ENCODE measurements at places on chromosomes 13 and 19.

DNA sequence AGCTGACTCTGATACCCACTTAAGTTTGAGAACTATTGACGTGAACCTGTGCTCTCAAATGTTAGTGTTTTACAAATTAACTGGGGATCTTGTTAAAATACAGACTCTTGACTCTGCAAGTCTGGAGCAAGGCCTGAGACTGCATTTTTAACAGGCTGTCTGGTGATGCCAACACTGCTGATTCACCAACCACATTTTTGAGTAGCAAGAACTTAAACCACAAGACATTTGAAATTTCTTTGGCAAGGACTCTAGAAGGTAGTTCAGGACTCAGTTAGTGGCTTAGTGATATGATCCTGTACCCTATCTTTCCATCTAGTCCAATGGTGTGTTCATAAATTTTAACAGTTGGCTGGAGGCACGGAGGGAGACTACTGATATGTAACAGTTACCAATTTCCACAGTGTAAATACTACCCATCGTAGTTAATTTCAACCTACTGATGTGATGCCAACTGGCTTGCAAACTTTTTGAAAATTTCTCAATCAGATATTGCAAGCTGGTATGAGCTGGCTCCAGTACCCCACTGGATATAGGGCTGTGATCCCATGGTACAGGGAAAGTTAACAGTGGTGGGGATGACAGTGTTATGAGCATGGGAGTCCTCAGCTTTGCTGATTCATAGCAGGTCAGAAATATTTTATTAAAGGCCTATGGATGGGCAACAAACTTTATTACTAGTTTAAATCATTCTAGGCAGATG lies 255.1 kb downstream of the TBC1D4 start:
- DNase-seq = no peak

- DNase-seq = no peak
These were observed 170.5 kb downstream of the TM9SF2 start for GRCh38 chr13:99671746-99672145.

- no peak for DNase-seq
These were observed 37.7 kb downstream of the MYO9B start for GRCh38 chr19:17113127-17113785.

DNA sequence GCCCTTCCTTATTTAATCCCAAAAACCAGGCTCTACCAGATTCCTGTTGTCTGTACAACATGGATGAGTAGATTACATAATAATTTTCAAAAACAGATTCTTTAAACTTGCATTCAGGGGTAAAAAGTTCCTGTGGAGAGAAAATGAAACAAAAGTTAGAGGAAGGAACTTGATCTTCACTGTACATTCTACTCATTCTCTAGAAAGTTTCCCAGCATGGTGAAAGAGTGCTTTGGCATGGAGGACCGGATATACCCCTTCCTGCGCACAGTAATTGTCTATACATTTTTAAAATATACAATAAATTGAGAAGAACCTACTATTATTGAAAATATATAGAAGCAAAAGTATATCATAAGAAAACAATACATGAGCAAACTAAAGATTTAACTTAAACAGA lies 274.2 kb downstream of the ITGBL1 start:
- DNase-seq = no peak

DNA sequence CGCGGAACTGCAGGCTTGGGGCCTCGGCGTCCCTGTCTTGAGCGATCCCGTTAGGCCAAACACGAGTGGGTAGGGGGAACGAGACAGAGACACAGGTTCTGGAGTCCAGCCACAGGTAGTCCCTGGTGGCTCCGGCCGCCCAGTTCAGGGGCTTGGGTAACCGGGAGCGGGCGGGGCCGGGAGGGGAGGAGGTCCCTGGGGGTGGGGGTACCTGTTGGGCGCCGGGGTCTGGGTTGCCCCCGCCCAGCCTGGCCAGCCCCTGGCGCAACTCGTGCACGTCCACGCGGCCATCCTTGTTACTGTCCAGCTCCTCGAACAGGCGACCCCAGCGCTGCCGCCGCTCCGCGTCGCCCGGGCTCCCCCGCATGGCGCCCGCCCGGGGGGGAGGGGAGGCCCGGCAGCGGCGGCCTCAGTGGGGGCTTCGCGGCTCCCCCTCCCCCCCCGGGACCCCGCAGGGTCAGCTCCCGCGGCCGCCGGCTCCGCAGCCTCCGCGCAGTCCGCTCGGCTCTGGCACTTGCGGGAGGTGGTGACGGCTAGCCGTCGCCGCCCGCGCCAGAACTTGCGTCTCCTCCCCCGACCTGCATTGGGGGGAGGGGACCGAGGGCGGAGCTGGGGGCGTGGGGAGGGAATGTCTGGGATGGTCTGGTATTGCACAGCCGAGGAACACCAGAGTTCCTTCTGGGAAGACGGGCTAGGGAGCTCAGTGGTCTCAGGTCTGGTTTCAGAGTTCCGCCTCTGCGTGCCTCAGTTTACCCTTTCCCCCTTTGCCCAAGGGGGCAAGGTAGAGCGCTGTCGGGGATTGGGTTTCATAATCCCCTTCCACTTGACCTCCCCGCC lies at the start of gene SLC25A23:
Gene SLC25A23, minus strand, starts transcription at position 531 of the 837 bp plus-strand sequence. Its CDS starts 164 bp downstream, at position 367.
- peak; percentile 92 for DNase-seq

DNA sequence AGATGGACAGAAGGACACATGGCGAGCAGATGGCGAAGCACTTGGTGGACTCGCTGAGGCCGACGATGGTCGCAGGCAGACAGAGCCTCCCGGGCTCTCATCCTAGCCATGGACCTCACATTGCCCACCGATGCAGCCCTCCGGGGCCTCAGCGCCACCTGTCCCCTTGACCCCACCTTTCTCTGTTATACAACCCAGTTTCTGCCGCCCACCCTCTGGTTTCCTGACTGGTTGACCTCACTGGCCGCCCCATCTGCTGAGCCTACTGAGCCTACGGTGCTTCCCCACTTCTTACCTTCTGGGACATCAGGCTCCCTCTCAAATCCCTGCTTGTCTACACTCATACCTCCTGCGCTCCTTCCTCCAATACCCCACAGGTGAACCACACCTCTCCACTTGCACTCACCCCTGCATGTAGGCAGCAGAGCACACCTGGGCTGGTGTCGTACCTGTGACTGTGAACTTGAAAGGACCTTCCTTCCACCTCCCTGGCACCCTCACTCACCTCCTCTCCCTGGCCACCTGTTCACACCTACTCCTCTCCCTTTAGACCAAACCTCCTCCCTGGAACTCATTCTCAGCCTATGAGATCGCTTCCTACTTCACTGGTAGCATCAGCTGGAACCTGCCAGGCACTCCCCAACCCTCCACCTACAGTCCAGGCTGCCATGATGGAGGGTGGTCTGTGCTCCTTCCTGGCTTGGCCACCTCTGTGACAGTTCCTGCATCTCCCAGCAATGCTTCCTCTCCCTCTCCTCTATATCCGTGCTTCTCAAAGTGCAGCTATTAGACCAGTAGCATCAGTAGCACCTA lies 36.1 kb downstream of the HPN start:
- no peak for DNase-seq

DNA sequence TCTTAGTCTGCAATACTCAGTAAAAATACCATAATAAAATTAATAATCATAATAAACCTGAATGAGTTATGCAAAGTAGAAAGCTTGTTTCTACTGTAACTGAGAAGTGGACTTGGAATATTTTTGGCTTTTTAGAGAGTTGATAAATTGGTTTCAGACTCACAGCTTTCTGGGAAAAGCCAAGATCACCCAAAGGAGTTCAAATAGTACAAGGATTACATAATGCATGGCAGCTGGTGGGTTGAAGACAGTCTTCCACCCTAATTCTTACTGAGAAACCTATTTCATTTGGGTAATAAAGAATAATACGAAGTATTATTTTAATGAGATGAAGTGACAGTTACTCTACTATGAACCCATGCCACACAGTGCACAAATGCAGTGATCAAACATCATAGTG lies 139.4 kb upstream of the KLF12 start:
- no peak for DNase-seq

GRCh38 chr19:2885736-2886135 lies 15.0 kb upstream of the ZNF57 start:
- no peak for DNase-seq

- DNase-seq = no peak
These were observed 1.5 kb downstream of the MAP4K1 start for GRCh38 chr19:38616265-38616664.

GRCh38 chr19:35004517-35005255 lies 4.6 kb downstream of the GRAMD1A start:
- DNase-seq = no peak

GRCh38 chr19:1374250-1374577 lies 9.5 kb upstream of the NDUFS7 start:
- no peak for DNase-seq

- DNase-seq = no peak
These were observed 305.8 kb downstream of the SPRY2 start for GRCh38 chr13:80035096-80035495.

DNA sequence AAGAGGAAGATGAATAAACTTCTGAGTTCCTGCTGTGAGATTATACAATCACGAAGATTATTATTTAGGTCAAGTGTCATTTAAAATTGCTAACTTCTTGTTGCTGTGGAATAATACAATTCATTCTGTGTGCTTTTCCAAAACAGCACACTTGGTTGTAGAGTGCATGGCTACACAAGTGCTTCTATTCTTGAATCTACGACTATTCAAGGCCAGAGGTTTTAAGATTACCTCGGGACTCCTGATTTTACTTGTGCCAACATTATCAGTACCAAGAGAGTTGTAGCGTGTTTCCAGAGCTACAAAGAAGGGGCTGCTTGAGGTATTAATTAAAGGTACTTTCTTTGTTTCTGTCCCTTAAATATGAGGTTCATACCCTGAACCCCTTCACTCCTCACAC lies 234.0 kb upstream of the PCDH9 start:
- no peak for DNase-seq

- no peak for DNase-seq
These were observed 60.2 kb downstream of the ITGBL1 start for GRCh38 chr13:101512650-101513049.

DNA sequence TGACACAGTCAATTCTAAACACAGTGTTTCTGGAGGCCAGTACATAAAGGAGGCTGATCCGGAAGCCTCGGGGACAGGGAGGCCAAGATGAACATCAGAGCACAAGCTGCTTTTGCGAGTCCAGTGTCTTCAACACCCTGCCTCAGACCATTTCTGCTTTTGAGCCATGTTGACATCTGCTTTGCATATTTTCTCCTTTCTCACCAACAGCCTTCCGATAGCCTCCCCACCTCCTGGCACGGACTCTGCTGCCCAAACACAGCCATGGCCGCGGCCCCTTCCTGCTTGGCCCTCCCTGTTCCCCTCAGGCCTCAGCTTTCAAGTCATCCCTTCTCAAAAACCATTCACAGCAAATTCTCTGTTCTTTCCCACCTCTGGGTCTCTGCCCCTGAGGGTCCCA lies 3.6 kb downstream of the LRRC25 start:
- no peak for DNase-seq

DNA sequence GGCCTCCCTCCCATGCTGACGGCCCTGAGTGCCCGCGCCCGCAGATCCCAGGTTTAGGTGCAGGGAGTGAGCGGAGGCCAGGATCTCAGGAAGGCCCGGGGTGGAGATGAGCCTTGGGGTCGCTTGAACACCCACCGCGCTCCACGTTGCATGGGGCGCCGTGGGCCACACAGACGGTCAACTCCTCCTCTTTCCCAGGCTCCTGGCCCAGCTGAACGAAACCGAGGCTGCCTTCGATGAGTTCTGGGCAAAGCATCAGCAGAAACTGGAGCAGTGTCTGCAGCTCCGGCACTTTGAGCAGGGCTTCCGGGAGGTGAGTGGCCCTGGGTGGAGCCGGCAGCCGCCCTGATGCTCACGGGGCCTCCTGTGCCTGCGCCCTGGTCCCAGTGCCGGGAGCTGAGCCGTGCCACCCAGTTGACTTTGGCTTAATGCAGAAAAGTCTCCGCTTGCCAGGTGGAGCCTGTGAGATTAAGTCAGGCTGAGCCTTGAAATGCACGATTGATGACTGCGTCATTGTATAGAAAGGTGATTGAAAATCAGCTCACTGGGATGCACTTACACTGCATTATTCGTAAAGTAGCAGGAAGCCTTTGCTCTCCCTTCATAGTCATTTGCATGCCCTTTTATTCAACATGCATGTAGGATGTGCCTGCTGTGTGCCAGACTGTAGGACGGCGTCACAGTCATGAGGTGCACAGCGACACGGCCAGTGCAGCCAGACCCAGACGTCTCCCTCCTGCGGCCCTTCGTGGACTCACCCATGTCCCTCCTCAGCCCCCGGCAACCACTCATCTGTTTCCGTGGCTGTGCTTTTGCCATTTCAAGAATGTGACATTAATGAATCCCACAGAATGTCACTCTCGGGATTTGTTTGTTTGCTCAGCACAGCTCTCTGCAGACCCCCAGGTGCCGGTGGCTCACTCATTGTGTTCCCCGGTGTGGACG lies 35.5 kb upstream of the F7 start:
- DNase-seq = no peak

DNA sequence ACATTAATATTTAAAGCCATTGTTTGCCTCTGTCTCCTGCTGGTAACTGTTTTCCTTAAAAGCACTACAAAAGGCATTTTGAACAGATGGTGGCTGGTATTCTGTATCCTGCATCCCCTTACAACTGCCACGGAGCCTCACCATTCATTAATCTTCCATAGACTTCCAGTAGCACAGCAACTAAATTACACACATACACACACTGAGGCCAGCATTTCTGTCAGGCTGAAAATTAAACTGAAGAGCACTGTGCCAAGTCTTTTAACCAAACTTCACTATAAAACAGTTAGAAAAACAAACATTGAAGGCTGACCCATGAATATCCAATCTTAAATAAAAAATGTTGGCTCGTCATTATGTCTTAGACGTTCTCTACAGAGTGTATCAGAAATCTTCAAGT lies 697.8 kb downstream of the DACH1 start:
- no peak for DNase-seq

DNA sequence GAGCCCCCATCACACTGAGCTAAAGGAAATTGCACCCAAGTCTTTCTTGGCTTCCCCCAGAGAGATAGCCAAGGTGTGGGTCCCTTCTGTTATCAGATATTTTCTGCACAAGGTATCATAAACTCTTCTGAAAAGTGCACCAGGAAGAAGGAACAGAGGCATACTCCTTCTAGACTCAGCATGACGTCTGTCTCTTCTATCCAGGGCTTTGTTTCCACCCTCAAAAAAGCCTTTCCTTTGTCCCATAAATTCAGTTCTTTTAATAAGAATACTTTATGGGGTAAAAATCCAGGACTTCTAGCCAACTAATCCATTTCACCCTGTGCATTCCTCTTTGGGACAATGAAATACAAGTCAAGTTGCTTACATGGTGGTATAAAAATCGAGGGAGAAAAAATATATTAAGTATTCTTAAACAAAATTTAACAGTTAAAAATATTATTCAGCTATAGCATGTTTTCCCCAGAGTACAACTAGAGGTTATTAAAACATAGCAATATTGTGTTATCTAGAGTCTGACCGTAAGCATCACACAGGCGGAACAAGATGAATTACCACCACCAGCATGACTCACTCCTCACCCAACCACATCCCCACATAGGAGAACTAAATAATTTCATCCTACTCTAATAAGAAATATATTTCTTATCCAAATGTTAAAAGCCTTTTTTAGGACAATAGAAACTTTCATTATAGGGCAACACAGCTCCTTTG lies 79.9 kb upstream of the GPC6 start:
- no peak for DNase-seq
